Diencephalon (tissue), 1 donor: ENCODE measurements at places on chromosomes 4 and X. TPM values are rescaled to one million over a fixed set of nuclear protein-coding genes. Genes with fewer than 3 reads are reported as not detected.

F8A2 gene
- total RNA-seq: not detected

HSPA4L gene
- 21.0 TPM for total RNA-seq

FAM47B gene
- total RNA-seq: not detected

RPS6KA6 gene
- total RNA-seq: 27.2 TPM
